GOT3 (cell line): ENCODE measurements at places on chromosomes 16 and 17.

GRCh38 chr16:50466170-50466569 is 82.0 kb upstream of the NKD1 start:
- no peak for DNase-seq

DNA sequence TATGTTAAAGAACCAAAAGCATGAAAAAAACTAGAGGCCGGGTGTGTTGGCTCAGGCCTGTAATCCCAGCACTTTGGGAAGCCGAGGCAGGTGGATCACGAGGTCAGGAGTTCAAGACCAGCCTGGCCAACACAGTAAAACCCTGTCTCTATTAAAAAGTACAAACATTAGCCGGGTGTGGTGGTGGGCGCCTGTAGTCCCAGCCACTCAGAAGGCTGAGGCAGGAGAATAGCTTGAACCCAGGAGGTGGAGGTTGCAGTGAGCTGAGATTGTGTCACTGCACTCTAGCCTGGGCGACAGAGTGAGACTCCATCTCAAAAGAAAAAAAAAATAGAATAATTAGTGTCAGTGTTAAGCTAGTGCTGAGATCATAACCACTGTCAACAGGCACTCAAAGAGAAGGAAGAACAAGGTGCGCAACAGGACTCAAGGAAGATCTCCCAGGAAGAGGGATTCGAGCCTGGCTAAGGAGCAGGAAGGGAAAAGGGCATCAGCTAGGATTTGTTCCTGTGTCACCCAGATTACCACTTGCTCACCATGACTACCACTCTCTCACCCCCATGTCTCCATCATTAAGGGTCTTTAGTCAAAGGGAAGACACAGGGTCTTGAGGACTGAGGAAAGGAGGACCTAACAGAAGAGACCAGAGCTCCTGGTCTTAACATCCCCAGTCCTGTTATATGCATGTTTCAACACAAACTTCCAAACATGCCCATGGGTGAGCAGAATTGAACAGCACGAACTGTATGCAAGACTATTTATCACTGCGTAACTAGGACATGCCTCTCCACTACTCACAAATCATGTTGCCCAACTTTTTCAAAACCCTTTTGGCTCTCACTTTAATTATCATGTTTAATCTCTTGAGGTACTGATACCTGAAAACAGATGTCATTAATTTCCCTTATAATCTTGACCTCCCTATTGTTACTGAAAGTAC is 88.3 kb upstream of the PLEKHM1 start:
- no peak for DNase-seq

- no peak for DNase-seq
Measured at GRCh38 chr16:29909391-29909790, 9.1 kb downstream of the ASPHD1 start.

DNA sequence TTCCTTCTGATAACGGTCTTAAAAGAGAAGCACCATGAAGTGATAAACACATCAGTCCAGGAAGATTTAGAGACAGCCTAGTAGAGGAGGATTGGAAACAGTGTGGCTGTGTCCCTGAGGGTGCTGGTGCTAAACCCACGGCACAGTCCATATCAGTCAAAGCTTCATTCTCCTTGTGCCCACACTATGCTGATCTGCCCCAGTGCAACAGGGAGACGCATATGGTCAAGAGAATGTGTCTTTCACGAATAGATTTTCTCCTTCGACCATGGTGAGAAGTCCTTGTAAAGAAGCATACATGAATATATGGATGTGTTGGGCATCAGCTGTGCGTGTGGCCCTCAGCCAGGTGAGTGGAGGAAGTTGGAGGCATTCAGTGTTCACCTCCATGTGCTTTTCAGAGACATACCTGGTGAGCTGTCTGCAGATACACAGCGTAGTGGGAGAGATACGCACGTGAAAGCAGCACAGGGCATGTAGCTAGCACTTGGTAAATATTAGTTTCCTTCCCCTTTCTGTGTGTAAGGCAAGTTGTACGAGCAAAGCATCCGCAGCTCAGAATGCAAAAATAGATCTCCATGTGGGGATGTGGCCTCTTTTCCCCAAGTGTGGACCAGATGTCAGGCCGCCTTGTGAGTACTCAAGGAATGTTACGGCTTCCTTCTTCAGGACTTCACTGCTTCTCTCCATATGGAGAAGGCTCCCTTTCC is 29.4 kb downstream of the HLF start:
- DNase-seq, result no peak

GRCh38 chr16:30649725-30650368 is 913 bp upstream of the PRR14 start:
- no peak for DNase-seq

DNA sequence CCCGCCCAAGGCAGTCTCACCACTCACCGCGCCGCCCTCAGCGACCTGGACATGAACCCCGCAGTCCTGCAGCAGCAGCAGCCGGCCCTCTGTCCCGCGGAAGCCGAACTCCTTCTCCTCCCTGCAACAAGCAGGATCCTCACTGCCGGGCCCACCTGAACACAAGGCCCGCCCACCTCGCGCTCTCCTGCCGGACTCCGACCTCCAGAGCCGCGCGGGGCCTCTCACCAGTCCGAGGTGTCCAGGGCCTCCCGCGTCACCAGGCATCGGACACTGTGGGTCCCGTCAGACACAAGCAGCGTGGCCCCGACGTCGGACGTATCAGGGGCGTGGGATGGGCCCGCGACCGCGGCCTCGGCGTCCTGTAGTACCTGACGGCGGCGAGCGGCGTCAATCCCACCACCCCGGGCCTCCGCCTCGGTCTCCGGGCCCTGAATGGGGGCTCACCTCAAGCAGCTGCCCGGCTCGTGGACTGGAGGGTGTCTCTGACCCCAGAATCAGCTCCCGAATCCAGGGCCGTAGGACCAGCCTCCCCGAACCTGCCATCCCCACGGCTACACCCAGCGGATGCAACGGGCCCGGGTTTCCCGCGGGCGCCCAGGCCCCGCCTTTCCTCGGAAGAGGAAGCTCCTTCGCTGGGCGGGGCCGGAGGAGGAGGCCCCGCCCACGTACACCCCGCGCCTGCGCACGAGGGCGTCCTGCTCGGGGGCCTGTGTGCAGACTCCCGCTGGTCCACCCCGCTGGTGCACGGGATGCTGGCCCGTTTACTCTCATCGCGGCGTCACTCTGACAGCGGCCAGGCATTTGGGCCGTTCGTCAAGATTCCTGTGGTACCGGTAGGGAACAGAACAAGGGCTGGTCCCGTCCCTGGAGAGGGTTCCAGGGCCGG is at the start of gene ACD:
TSS of gene ACD (minus strand) at position 586 of the 889 bp plus-strand sequence. CDS start at position 546, 40 bp downstream.
- peak; percentile 82 for DNase-seq

- no peak for DNase-seq
Measured at GRCh38 chr17:63232565-63233310, 213.4 kb downstream of the CYB561 start.

DNA sequence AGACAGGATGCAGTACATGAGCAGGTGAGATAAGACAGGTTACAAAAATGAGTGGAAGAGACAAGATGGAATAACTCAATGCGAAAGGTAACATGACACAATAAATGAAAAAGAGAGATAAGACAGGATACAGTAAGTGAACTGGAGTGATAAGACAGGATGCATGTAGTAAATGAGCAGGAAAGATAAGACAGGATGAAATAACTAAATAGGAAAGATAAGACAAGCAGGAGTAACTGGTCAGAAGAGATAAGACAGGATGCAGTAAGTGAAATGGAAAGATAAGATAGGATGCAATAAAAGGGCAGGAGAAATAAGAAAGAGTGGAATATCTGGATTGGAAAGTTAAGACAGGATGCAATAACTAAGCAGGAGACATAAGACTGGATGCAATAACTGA is 8.3 kb upstream of the MYH4 start:
- no peak for DNase-seq

DNA sequence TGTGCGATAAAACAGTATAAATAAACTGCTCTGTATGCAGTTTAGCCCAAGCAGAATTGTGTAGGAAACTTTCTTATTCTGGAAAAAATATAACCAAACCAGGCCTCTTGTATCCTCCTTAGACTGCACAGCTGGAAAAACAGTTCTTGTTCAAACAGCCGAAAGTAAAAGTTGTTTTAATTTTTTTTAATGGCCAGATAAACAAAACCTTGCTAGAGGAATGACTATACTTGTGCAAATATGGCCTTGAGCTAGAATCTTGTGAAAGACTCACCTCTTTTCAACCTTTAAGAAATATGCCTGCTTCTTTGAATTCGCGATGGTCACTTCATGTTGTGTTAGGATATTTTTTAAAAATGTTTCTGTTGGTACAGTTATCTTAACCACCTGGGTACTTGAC is 114.5 kb upstream of the MAF start:
- no peak for DNase-seq

- no peak for DNase-seq
Measured at GRCh38 chr17:46901291-46901690, 21.7 kb upstream of the GOSR2 start.

GRCh38 chr16:89502081-89502843 is 5.9 kb upstream of the SPG7 start:
- no peak for DNase-seq

DNA sequence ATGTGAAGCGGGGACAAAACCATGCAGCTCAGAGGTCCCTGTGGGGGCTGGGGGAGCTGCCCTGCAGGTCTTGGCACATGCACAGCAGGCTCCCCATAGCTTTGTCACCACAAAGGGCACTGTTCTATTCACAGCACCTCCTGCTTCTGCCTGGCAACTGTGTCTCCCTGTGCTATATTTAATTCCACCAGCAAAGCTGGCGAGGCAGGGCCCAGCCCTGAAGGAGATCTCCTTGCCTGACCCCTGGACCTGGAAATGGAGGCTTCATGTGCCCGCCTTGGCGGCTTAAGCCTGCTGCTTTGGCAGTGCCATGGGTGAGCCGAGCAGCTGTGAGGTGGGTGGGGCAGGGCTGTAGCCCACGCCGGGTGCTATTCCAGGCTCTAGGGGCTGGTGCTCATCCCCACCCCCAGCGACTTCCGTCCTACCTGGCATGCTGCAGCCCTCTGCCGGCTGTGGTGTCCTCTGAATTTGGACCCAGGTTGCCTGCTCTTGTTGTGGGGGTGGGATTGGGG is 6.8 kb downstream of the LDHD start:
- no peak for DNase-seq

DNA sequence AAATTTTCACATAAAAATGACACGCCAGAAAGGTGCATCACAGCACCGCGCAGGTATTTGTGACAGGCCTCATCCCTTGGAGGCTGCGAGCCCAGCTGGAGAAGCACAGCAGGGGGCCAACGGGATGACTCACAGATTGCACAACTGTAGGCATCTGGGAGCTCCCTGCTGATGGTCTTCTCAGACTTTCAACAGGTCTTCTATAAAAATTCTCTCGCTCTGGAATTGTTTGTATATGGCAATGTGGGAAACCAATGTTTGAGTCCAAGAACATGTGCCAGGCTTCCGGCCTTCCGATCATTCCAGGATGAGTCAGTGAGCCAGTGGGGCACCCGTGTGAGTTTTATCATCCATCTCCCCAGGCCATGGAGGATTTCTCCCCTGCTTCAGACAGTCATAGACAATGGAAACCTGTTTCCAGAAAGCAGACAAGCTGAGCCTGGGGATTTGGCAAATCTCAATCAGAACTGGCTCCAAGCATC is 24.1 kb upstream of the ADORA2B start:
- DNase-seq, result peak; percentile 60

- no peak for DNase-seq
Measured at GRCh38 chr17:61862105-61862574, 1.2 kb downstream of the BRIP1 start.

GRCh38 chr16:76389126-76389525 is 111.9 kb downstream of the CNTNAP4 start:
- DNase-seq, result no peak

DNA sequence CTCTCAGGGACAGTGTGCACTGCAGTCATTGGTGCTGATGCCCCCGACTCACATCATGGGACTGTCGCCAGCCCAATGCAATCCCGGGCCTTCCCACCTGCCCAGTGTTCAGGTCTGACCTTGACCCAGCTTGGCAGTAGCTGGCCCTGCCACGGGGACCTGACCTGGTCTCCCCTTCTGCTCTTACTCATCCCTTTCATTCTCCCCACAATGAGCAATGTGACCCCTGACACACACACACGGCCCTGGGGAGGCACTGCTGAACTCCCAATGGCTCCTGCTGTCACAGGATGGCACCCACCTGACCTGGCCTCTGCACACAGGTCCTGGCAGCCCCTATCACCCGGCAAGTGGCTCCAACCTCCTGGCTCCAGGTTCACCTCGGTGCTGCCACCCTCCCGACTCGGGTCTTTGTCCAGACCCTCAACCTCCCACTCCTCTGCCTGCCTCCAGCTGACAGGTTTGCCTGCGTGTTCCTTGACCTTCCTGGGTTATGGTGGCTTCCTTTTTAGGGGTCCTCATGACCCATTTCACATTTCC is 6.6 kb downstream of the CD300C start:
- DNase-seq, result no peak

DNA sequence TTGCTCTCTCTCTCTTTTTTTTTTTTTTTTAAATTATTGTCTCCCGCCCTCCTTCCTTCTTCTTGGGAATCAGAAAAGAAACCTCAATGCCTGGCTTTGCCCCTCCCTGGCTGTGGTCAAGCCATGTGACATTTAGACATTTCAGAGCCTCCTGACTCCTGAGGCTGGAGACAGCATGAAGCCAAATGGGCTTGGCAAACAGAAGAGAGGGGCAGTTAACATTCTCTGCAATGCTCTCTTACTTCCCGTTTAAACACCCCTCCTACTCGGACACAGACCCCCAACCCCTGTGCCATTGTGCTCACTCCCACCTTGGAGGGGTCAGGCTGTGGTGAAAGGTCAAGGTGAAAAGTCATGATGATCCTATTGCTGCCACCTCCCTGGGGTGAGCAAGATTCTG is 14.7 kb upstream of the MEOX1 start:
- DNase-seq, result no peak

DNA sequence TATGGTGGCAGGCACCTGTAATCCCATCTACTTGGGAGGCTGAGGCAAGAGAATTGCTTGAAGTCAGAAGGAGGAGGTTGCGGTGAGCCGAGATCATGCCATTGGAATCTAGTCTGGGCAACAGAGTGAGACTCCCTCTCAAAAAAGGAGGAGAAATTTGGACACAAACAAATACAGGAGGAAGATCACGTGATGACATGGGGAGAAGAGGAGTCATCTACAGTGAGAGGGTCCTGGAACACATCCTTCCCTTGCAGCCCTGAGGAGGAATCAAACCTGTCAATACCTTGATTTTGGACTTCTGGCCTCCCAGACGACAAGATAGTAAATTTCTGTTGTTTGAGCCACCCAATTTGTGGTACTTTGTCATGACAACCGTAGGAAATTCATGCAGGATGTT is 671.9 kb upstream of the EEF2KMT start:
- no peak for DNase-seq

- DNase-seq, result no peak
Measured at GRCh38 chr17:50559674-50560184, 786 bp upstream of the CACNA1G start.

DNA sequence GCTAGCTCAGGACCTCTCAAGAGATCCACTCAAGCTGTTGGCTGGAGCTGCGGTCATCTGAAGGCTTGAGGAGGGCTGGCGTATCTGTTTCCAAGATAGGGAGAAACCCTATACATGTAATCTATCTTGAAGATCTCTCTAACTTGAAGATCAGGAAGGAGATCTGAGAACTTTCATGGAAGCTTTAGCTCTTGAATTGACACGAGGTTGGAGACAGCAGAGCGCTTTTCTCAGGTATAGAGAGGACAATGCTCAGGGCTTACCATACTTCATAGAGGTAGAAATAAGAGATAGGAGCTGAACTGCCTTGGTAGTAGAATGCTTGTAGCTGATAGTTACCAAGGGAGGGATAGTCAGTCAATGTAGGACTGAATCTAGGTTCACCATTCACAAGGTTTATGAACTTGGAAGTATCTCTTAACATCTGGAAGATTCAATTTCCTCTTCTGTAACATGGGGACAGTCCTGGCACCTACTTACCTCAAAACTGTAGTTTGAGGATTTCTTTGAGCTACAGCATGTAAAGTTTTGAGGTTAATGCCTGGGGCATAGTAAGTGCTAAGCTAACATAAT is 267.0 kb upstream of the MAF start:
- no peak for DNase-seq

- no peak for DNase-seq
Measured at GRCh38 chr16:66581246-66581952, 2.1 kb downstream of the CMTM2 start.
